ENCODE measurements at places on chromosomes 1 and 21. TPM values are rescaled to one million over a fixed set of nuclear protein-coding genes. Genes with fewer than 3 reads are reported as not detected.
A peak's percentile ranks its signal among the peaks of the same experiment; 100 is the strongest.

GRCh38 chr1:161705537-161705936 lies 1.5 kb upstream of the FCRLA start:
- H3K36me3 ChIP-seq = no peaks in the 10 kb centered on the region
- no peak overlapping the region for H3K4me3 ChIP-seq
- H3K4me1 ChIP-seq = peaks cover 3% of the 10 kb centered on the region
- no peak overlapping the region for H3K27ac ChIP-seq

DNA sequence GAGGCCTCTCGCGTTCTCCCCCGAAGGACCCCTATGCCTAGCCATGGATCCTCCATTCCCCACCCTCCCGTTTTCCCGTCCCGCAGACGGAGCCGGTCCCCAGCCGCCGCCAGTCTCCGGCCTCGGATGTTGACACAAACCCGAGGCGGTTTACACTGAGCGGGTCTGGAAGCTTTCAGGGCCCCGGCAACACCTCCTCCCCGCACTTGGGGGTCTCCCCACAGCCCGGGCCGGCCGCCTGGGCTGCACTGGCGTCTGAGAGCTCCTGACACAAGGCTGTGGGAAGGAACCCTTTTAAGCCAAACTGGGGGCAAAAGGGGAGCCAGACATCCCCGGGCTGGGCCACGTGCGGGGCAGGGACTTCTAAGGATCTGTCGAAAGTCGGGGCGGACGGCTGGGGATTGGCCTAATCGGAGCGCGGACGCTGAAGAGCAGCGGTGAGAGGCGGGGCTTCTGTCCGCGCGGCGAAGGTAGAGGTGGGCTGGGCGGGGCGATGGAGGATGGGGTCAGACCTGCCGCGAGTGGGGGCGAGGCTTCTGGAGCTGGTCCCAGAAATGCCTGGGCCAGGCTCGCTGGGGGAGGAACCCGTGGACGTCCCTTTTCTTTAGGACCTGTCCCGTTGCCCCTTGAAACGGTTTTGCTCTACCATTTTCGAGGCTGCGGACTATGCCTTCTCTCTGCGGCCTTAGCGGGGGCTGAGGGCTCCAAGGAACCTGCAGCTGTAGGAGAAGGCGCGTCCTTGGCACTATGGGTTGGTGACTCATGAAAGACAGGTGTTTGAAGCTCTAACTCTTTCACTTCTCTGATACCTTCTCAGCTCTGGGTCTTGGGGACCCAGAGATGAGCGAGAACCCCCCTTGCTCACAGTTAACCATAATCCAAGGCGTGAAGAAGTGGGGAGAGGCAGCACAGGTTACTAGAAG lies 1.2 kb upstream of the HPCAL4 start:
- H3K36me3 ChIP-seq = no peaks in the 10 kb centered on the region
- H3K27me3 ChIP-seq = peaks cover 28% of the 10 kb centered on the region
- DNase-seq = no peak
- H3K4me3 ChIP-seq = peak overlapping the region; percentile 50

DNA sequence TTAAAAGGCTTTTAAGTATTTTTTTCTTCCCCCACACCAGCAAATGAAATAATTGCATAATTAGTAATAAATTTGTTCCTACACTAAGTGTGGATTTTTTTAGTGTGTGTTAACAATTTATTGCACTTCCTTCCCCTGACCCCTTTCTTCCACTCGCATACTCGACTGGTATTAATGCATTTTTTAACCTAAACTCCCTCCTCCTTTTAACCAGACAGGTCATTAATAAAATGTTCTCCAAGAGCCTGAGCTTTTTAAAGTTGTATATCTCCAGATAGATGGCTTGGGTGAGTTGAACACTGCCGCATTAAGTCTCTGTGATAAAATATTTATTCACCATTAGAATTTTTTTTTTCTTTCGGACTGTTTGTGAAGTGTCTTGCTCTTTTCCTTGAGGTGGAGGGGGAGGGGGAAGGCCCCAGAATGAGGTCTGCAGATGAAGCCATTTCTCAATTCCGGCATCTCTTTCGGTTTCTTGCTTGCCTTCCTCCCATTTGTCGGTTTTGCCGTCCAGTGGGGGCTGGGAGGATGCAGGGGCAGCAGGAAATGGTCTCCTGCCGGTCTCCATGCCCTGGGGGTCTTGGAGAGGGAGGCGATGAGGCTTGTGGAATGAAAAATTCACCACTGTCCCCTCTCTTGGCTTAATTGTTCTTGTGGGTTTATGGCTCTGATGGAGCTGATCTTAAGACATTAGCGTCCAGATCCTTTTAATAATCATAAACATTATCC lies 64.1 kb upstream of the ACTL8 start:
- no peak overlapping the region for H3K27ac ChIP-seq
- no peak for DNase-seq
- H3K4me3 ChIP-seq = no peak overlapping the region

GRCh38 chr21:34969423-34970166 lies 79.5 kb downstream of the RUNX1 start:
- H3K27me3 ChIP-seq = no peaks in the 10 kb centered on the region
- H3K27ac ChIP-seq = no peak overlapping the region
- H3K36me3 ChIP-seq = no peaks in the 10 kb centered on the region
- no peaks in the 10 kb centered on the region for H3K4me1 ChIP-seq
- no peak overlapping the region for H3K4me3 ChIP-seq
- no peak for DNase-seq

- DNase-seq = no peak
- H3K27me3 ChIP-seq = no peaks in the 10 kb centered on the region
- no peak overlapping the region for H3K27ac ChIP-seq
Observed at GRCh38 chr1:29397981-29398380, 161.7 kb downstream of the PTPRU start.

DNA sequence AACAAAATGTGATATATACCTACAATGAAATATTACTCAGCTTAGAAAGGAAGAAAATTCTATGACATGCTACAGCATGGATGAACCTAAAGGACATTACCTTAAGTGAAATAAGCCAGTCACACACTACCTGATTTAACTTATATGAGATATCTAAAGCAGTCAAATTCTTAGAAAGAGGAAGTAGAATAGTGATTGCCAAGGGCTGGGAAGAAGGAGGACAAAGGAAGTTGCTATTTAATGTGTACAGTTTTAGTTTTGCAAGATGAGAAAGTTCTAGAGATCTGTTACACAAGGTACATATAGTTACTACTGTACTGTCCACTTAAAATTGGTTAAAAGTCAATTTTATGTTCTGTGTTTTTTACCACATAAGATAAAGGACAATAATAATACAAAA lies 87.5 kb upstream of the KCTD3 start:
- H3K27ac ChIP-seq = no peak overlapping the region
- no peak for DNase-seq
- no peaks in the 10 kb centered on the region for H3K36me3 ChIP-seq
- no peaks in the 10 kb centered on the region for H3K4me1 ChIP-seq
- no peaks in the 10 kb centered on the region for H3K27me3 ChIP-seq

DNA sequence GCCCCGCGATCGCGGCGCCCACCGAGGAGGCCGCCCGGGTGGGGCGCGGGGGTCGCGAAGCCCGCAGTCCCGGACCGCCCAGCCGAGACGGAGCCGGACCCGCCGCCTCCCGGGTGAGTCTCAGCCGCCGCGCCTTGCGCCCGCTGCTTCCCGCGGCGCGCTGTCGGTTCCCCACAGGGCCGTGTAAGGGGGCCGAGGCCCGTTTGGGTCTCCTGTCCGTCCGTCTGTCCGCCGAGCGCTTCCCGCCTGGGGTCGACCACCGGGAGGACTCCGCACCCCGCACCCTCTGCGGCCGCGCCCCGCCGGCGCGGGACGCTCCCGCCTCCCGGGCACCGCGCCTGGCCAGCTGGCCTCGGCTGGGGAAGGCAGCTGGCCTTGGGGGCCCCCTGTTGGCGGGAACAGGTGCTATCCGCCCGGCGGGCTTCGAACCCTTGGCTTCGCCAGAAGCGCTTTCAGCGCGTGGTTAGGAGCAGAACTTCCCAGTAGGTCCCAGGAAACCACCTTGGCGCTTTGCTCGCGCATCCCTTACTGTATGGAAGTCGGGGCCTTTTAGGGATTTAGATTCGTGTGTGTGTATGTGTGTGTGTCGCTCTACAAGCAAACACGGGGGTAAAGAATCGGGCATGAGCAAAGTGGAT lies 414 bp downstream of the TMEM51 start:
- no peaks in the 10 kb centered on the region for H3K36me3 ChIP-seq
- peak; percentile 71 for DNase-seq
- peaks cover 36% of the 10 kb centered on the region for H3K4me1 ChIP-seq
- peak overlapping the region; percentile 51 for H3K4me3 ChIP-seq
- H3K27ac ChIP-seq = no peak overlapping the region
- H3K27me3 ChIP-seq = peaks cover 11% of the 10 kb centered on the region

CLDN17 gene
- not detected for total RNA-seq

DNA sequence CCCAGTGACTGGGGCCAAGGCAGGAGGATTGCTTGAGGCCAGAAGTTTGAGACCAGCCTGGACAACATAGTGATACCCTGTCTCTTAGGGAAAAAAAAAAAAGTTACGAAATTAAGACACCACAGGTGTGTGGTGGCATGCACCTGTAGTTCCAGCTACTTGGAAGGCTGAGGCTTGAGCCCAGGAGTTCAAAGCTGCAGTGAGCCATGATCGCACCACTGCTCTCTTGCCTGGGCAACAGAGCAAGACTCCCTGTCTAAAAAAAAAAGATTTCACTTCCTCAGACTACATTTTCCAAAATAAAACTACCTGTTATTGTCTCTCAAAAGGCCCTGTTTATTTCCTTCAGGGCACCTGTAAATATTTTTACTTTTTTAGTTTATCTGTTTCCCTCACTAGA lies 4.7 kb upstream of the STK40 start:
- DNase-seq = no peak
- peaks cover 43% of the 10 kb centered on the region for H3K36me3 ChIP-seq
- H3K27me3 ChIP-seq = no peaks in the 10 kb centered on the region
- H3K27ac ChIP-seq = no peak overlapping the region
- peaks cover 9% of the 10 kb centered on the region for H3K4me1 ChIP-seq

GRCh38 chr1:203216274-203217138 lies 13.0 kb downstream of the CHIT1 start:
- peaks cover 5% of the 10 kb centered on the region for H3K4me1 ChIP-seq
- H3K27ac ChIP-seq = no peak overlapping the region
- peak; percentile 94 for DNase-seq
- no peaks in the 10 kb centered on the region for H3K36me3 ChIP-seq

PEX11B gene
- 37.6 TPM for total RNA-seq

DNA sequence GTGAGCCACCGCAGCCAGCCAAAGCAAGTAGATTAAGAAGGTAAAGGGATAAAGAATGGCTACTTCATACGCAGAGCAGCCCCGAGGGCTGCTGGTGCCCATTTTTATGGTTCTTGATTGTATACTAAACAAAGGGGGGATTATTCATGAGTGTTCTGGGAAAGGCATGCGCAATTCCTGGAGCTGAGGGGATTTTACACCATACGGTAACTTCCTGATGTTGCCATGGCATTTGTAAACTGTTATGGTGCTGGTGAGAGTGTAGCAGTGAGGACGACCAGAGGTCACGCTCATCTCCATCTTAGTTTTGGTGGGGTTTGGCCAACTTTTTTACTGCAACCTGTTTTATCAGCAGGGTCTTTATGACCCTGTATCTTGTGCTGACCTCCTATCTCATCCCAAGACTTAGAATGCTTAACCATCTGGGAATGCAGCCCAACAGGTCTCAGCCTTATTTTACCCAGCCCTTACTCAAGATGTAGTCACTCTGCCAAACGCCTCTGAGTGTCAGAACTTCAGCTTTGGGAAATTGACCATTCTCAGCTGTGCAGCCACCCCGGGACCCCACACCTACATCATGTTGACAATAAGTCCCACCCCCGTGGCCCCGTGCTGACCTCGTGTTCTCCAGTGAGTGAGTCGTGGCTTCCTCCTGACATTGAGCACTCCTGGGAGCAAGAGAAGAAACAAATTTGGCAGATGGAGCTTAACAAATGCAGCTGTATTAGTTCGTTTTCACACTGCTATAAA lies 149.4 kb upstream of the COL6A1 start:
- no peak overlapping the region for H3K4me3 ChIP-seq
- DNase-seq = no peak
- peaks cover 7% of the 10 kb centered on the region for H3K36me3 ChIP-seq
- H3K27me3 ChIP-seq = no peaks in the 10 kb centered on the region
- H3K4me1 ChIP-seq = peaks cover 63% of the 10 kb centered on the region
- no peak overlapping the region for H3K27ac ChIP-seq

- H3K27me3 ChIP-seq = peaks cover 2% of the 10 kb centered on the region
- peaks cover 7% of the 10 kb centered on the region for H3K4me1 ChIP-seq
- H3K36me3 ChIP-seq = no peaks in the 10 kb centered on the region
- no peak overlapping the region for H3K4me3 ChIP-seq
- H3K27ac ChIP-seq = no peak overlapping the region
Observed at GRCh38 chr1:30422251-30422650, 301.1 kb downstream of the MATN1 start.

GCSAML gene
- total RNA-seq = 0.11 TPM

GRCh38 chr1:59484096-59484495 lies 187.2 kb downstream of the FGGY start:
- DNase-seq = no peak
- no peak overlapping the region for H3K27ac ChIP-seq
- no peak overlapping the region for H3K4me3 ChIP-seq
- H3K4me1 ChIP-seq = no peaks in the 10 kb centered on the region

DNA sequence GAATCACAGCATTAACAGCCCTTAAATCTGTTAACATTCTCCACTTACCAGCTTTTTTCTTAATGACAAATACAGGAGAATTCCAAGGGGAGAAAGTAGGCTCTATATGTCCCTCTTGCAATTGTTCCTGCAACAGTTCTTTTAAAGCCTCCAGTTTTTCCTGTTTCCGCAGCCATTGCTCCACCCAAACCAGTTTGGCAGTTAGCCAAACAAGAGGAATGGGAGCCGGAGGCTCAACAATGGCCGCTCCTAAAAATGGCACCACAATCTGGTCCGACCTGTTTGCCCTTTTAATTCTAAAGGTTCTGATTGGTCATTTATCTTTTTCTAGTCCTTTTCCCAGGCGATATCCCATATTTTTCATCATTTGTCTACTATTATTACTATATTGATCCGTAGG lies 14.0 kb upstream of the L1TD1 start:
- no peak for DNase-seq
- no peak overlapping the region for H3K4me3 ChIP-seq
- H3K27ac ChIP-seq = no peak overlapping the region
- H3K27me3 ChIP-seq = peaks cover 4% of the 10 kb centered on the region
- H3K4me1 ChIP-seq = peaks cover 3% of the 10 kb centered on the region

DNA sequence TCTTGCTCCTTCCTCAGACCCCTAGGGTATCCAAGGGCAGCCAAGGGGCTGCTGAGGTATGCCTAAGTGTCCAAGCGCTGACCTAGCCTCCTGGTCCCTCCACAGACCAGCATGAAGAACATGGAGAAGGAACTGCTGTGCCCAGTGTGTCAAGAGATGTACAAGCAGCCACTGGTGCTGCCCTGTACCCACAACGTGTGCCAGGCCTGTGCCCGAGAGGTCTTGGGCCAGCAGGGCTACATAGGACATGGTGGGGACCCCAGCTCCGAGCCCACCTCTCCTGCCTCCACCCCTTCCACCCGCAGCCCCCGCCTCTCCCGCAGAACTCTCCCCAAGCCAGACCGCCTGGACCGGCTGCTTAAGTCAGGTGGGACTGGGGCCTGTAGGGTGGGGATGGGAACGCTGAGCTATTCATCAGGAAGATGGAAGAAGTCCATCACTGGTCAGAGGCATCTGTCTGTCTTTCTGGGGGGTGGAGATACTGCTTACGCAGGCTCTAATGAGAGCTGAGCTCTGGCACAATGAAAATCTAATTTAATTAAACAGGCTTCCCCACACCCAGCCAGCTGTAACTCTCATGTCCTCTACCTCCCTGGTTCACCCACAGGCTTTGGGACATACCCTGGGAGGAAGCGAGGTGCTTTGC lies 1.8 kb downstream of the TRIM46 start:
- peaks cover 50% of the 10 kb centered on the region for H3K36me3 ChIP-seq
- H3K27ac ChIP-seq = peak overlapping the region; percentile 90
- peak overlapping the region; percentile 95 for H3K4me3 ChIP-seq
- H3K27me3 ChIP-seq = no peaks in the 10 kb centered on the region
- H3K4me1 ChIP-seq = peaks cover 54% of the 10 kb centered on the region

SLC44A5 gene
- total RNA-seq = 37.7 TPM

All from spinal cord (tissue), 10 donors.